ENCODE measurements at places on chromosomes 6 and 20.

DNA sequence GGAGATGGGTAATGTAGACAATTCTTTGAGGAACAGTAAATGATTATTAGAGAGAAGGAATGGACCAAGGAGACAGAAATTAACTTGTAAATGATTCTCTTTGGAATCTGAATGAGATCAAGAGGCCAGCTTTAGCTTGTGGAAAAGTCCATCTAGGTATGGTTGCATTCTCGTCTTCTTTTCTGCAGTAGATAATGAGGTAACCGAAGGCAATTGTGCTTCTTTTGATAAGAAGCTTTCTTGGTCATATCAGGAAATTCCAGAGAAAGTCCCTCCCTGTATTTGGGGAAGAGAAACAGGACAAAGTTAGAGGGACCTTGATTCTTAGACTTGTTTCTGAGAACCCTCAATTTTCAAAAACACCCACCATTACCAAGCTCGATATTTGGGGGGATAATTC lies 109.1 kb upstream of the PRSS16 start:
- DNase-seq, result no peak

GRCh38 chr6:119348096-119348747 lies 1.3 kb downstream of the MAN1A1 start:
- peak; percentile 19 for DNase-seq

DNA sequence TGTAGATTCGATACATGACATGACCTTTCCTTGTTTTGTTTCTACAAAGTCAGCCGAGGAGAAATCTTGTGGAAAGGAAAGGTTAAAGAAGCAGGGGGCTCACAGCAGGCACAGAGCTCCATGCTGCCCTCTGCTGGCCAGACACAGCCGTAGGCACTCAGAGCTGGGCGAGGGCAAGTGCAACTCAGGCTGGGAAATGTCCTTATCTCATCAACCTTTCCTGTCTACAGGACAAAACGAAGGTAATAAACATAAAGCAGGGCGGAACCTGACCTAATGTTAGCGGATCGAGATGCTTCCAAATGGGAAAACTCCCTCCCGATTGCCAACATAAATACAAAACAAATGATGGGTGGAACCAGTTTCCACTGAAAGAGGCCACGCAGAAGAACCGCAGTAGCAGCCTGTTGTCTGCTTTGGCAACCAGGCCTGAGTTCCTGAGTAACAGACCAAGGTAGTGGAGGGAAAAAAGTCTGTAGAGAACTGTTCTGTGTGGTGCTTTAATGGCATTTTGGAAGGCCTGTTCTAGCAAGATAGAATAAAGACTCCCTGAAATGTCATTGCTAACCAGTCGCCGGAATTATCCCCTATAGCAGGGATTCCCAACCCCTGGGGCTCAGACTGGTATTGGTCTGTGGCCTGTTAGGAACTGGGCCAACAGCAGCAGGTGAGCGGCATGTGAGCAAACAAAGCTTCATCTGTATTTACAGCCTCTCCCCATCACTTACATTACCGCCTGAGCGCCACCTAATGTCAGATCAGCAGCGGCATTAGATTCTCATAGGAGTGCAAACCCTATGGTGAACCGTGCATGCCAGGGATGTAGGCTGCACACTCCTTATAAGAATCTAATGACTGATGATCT lies 85.2 kb downstream of the MBOAT1 start:
- peak; percentile 32 for DNase-seq

DNA sequence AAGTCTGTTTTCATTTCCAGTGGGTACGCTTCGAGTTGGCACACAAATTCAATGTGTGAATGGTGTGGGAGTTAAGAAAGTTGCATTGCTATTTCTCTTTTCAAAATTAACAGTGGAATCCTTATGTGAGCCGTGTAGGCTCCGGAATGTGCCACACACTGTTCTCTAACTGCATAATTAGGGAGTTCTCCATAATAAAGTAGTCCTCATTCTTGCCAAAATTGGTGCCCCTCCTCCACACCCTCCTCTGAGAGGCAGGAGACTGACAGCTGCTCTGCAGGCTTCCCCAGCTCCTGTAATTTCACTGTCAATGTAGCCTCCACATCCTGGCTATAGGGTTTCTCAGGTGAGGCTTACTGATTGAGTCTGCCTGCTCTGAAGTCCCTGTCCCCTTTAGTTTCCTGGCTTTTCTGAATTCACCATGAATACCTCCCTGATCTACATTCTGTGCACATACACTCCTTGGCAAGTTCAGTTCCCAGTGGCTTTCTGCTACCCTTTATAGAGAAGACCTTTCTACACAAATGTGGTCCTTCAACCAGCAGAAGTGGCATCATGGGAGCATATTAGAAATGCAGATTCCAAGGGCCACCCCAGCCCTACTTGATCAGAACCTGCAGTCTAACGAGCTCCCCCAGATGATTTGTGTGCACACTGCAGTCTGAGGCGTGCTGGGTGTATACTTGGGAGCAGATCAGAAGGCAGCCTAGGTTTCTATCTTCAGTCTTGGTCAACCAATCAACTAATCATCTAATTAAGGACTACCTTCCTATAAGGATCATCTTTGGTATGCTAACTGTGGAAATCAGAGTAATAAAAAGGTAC lies 19.9 kb upstream of the CCN6 start:
- DNase-seq, result no peak

- no peak for DNase-seq
Observed at GRCh38 chr20:35306931-35307517, 14.8 kb upstream of the FAM83C start.

- no peak for DNase-seq
Observed at GRCh38 chr6:30887901-30888815, 3.8 kb downstream of the DDR1 start.

GRCh38 chr20:47673671-47673955 lies 111.7 kb downstream of the SULF2 start:
- DNase-seq, result no peak

- DNase-seq, result no peak
Observed at GRCh38 chr6:46215213-46215612, 44.4 kb upstream of the ENPP5 start.

Data from CD4-positive, alpha-beta T cell treated with Interleukin-15 for 1 hour (primary cell).